Large intestine (tissue), 12 donors: ENCODE measurements at places on chromosomes 12 and 14. TPM values are rescaled to one million over a fixed set of nuclear protein-coding genes. Genes with fewer than 3 reads are reported as not detected.

DNA sequence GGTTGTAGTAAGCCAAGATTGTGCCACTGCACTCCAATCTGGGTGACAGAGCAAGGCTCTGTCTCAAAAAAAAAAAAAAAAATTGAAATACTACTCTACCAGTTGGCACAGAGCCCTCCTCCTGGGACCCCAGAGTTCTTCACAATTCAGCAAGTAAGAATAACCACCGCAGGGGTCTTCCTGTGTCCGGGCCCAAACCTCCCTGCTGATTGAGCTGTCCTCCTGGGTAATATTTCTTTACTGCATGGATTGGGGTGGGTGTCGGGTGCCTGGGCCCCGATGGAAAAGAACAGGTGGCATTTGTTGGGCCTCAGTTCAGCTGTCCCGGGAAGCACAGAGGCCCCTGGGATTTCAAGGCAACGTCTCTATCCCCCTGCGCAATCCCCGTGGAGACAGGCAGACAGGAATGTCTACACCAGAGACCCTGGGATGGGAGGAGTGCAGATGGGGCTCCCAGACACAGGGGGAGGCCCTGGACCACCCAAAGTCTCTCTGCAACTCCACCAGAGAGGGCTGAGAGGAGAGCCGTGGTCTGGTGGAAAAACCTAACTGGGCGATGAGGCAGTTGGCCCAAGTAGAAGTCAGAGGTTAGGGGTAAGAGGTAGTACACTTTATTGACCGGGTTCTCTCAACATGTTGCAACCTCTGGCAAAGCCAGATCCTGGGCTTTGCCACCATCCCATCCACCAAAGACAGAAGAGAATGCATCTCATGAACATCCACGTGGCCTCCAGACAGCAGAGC lies 32.7 kb upstream of the VPS37B start:
- no peak overlapping the region for H3K4me3 ChIP-seq
- H3K4me1 ChIP-seq, result no peaks in the 10 kb centered on the region
- no peaks in the 10 kb centered on the region for H3K36me3 ChIP-seq
- no peaks in the 10 kb centered on the region for H3K27me3 ChIP-seq
- DNase-seq, result no peak
- H3K27ac ChIP-seq, result no peak overlapping the region

DNA sequence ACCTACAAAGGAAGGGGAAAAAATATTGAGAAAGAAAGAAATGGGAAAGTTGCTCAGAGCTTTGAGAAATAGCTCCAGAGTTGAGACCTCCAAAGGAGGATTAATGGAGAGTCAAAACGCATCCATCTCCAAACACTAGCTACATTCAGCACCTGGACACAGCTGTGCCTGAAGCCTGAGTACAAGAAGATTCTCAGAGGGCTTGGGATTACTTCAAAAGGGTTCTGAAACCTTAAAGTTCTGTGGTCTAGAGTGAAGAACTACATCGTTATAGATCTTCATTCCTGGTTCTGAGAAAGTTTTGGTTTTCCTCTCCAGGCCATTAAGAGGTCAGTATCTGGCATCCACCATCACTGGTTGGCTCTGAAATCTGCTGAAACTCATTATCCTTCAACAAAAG lies 10.5 kb upstream of the TMED10 start:
- H3K27ac ChIP-seq, result no peak overlapping the region
- no peaks in the 10 kb centered on the region for H3K36me3 ChIP-seq
- no peak for DNase-seq
- no peaks in the 10 kb centered on the region for H3K27me3 ChIP-seq
- no peak overlapping the region for H3K4me3 ChIP-seq

- no peak for DNase-seq
- H3K4me3 ChIP-seq, result no peak overlapping the region
- H3K4me1 ChIP-seq, result no peaks in the 10 kb centered on the region
- no peaks in the 10 kb centered on the region for H3K27me3 ChIP-seq
- H3K27ac ChIP-seq, result no peak overlapping the region
- peaks cover 83% of the 10 kb centered on the region for H3K36me3 ChIP-seq
These were observed 16.7 kb downstream of the PPP1CC start for GRCh38 chr12:110726028-110726427.

DNA sequence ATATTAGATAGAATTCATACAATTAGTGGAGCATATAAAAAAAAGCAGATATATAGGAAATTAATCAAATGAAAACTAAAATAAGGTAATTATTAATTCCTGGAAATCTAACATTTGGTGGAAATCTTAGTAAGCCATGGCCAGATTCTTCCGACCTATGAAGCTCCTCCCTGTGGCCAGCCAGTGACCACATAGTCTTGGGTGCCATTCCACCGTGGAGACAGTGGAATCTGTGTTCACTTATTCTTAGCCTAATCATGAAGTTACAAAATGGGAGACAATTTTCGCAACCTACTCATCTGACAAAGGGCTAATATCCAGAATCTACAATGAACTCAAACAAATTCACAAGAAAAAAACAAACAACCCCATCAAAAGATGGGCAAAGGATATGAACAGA lies 241.9 kb upstream of the FLRT2 start:
- no peaks in the 10 kb centered on the region for H3K4me1 ChIP-seq
- H3K4me3 ChIP-seq, result no peak overlapping the region
- no peaks in the 10 kb centered on the region for H3K27me3 ChIP-seq

DNA sequence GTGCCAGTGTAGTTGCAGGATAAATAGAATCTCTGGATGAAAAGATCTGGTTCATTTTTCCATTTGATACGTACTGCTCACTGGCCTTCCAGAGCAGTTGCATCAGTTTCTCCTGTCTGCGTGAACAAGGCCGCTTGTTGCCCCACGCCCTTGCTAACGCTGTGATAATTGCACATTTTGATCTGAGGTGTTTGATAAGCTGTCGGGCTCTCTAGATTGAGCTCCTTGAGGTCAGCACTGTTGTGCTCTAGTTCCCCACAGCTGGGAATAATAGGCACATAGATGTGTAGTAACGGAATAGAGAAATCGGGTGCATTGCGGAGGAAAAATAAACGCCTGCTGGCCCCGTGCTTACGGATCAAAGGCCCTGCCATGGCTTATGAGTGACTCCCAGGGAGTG lies 42.8 kb upstream of the TRAF3 start:
- H3K27ac ChIP-seq, result no peak overlapping the region
- no peaks in the 10 kb centered on the region for H3K27me3 ChIP-seq
- no peak for DNase-seq
- H3K4me1 ChIP-seq, result no peaks in the 10 kb centered on the region
- H3K4me3 ChIP-seq, result no peak overlapping the region

GRCh38 chr12:109065853-109066193 lies 13.4 kb downstream of the USP30 start:
- peak overlapping the region; percentile 62 for H3K27ac ChIP-seq
- H3K4me1 ChIP-seq, result peaks cover 41% of the 10 kb centered on the region
- H3K36me3 ChIP-seq, result peaks cover 33% of the 10 kb centered on the region
- H3K27me3 ChIP-seq, result no peaks in the 10 kb centered on the region

GRCh38 chr12:59890896-59891579 lies 295.2 kb downstream of the SLC16A7 start:
- no peaks in the 10 kb centered on the region for H3K36me3 ChIP-seq
- DNase-seq, result no peak
- H3K27ac ChIP-seq, result no peak overlapping the region
- H3K4me1 ChIP-seq, result no peaks in the 10 kb centered on the region
- no peaks in the 10 kb centered on the region for H3K27me3 ChIP-seq
- H3K4me3 ChIP-seq, result no peak overlapping the region

The OTX2 gene
- not detected for polyA plus RNA-seq
